ENCODE measurements at places on chromosomes 3 and 15.

DNA sequence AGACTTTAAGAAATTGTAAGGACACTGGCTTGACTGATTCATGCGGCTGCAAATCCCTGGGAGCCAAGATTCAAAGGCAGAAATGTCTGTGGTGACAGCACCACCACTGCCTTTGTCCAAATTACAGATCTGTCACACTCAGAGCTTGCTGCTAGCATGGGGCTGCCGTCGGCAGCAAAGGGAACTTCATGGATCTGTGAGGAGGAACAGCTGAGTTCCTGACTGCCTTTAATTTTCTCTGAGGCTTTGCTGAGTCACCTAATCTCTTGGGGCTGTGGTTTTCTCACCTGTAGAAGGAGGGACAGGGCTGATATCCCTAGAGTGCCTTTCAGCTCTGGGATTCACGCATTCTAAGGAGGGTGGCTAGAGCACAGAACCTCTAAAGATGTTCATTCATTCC, 4.1 kb upstream of the PAK6 start:
- no peak for DNase-seq

DNA sequence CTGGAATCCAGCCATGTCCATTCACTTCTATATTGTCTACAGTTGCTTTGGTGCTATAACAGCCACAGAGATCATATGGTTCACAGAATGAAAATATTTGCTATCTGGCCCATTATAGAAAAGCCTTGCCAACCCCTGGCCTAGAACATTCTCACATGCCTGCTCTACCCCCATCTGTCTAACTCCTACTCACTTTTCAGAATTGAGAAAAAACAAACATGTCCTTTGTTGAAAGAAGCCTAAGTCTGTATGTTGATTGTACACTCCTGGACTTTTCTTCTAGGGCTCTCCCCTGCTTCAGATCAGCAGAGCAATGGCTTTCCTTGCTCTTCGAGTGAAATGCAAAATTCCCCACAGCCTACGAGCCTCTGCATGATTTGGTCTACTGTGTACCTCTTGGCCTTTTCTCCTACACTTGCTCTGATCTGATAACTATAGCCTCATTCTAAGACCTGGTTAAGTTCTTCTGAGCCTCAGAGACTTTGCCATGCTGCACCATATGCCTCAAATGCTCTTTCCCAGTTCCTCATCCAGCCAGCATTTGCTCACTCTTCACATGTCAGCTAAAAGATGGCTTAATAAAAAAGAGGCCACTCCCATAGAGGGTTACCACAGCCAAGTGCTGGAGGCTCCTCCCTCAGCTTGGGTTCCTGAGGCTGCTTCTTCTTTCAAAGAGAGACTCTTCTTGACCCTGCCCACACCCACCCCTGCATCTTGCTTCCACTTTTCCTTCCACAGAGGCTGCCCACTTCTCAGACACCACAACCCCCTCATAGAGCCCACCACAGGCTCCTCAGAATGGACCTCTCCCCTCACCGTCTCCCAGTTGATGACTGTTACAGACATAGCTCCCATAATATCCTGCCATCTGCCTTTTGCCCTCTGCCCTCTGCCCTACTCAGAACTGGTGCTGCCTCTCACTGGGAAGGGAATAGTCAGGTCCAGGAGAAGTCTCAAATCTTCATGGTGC, 22.9 kb upstream of the DCLK3 start:
- no peak for DNase-seq

- no peak for DNase-seq
Observed at GRCh38 chr3:83868909-83869567, 1089.8 kb upstream of the CADM2 start.

- no peak for DNase-seq
Observed at GRCh38 chr3:23831517-23832394, 26.0 kb downstream of the UBE2E1 start.

DNA sequence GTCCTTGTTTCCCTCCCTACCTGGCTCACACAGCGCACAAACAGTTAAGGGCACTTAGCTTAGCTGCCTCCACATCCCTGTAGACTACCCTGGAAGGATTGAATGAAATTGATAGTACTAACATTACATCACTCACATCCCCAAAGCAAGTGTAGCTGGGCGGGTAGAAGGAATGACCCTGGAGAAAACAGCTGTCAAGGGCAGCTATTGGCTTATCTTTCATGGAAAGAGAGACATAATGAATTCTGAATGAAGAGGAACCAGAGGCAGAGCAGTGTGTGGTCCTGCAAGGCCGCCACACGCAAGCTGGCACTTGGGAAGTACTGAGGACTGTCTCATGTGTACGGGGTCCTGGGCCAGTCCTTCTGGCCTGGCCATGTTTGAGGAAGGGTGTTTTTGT, 369.6 kb upstream of the RGMA start:
- DNase-seq, result no peak

DNA sequence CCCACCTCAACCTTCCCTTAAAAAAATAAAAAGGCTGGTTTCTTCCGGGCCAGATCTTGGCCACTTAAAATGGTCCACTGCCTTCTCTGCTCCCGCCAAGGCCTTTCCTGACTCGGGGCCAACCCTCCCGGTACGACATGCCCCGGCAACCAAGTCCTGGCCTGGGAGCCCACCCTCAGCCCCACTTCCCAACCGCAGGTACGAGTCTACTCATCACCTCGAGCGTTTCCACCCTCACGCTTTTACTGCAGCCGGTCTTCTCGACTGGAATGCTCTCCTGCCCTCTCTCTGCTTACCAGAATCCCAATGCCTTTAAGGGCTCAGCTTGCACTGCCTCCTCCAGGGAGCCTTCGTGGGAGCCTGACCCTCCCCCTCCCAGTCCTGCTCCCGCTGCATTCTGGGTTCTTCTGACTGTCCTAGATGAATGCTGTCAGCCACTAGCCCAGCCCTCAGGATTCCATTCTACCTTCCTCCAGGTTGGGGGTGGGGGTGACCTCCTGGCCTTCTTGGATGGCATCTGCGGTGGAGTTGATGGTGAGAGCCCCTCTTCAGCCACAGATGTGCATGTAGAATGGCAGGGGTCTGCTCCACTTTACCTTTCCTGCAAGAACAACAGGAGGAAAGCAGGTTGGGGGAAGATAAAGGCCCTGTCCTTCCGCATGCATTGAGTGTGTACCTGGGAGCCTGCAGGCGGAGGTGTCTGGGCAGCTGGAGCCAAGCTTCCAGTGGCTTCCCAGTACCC, 1.1 kb upstream of the CSRNP1 start:
- no peak for DNase-seq

DNA sequence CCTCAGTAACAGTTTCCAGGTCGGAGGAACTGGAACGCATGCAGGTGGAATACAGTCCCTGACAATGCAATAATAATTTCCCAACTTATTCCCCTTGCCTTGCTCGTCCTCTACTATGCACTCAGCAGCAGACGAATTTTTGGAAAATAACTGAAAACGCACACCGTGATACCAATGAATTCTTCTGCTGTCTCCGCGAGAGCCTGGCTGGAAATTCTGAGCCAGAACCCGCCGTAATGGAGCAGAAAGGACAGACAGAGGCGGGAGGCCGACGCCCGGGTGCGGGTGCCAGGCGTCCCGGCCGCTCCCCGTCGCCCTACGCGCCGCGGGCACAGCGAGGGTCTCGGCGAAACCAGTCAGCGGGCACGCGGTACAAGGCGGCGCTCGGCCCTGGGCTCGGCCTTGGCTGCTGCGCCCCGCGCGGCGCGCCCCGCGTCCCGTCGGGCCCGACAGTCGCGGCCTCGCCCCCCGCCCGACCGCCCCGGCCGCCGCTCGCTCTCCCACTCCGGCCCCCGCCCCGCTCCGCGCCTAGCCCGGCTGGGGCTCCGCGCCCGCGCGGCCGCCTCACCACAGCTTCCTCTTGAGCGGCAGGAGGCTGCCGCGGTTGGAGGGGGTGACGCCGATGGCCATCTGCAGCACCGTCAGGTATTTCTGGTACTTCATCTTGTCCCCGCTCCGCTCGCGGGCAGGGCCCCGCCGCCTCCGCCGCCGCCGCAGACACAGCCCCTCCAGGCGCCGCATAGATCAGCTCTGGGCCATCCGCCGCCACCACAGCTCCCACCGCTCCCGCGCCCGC, 114.5 kb upstream of the GOLGA8J start:
- no peak for DNase-seq

DNA sequence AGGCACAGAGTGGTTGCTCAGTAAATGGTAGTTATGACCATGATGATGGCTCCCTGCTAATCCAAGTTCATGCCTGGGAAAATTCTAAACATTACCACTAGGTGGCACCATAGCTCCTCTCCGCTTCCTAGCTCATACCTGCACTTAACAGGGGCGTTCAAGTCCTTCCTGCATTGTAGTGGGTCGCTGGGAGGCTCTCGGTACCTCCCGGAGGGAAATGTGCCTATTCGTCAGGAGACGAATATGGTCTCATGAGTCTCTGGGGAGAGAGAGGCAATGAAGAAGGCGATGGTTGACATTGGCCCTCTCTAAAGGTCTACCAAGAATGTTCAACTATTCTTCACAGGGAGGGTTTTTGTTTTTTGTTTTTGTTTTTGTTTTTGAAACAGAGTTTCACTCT, 10.9 kb downstream of the MESP1 start:
- no peak for DNase-seq

- no peak for DNase-seq
Observed at GRCh38 chr15:39419651-39420050, 161.2 kb upstream of the THBS1 start.

- no peak for DNase-seq
Observed at GRCh38 chr3:108024146-108024850, 66.5 kb downstream of the CD47 start.

DNA sequence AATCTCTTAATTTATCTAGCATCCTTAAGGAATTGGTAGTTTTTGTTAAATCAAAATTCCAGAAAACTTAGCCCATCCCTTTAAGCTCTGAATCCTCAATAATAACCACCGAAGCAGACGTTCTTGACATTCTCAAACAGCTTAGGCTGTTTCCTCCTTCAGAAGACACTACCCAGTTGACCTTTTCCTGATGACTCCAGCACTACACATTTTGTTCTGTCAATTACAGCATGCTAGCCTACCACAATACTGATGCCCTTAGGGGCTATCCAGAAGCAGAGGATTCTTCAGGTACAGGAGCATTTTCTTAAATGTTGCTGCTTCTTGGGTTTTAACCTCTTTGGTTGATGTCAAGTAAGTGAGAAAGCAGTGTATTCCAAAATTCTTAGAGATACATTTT, 33.4 kb downstream of the ETV5 start:
- DNase-seq, result no peak

GRCh38 chr3:5056111-5056391, 66.0 kb upstream of the ARL8B start:
- DNase-seq, result no peak

- no peak for DNase-seq
Observed at GRCh38 chr3:32568953-32569352, 1.7 kb downstream of the DYNC1LI1 start.

- no peak for DNase-seq
Observed at GRCh38 chr3:67176396-67176795, 178.3 kb downstream of the KBTBD8 start.

GRCh38 chr15:23447107-23447500, at the start of gene GOLGA6L2:
Gene GOLGA6L2 (minus strand): TSS chr15:23447243. CDS start chr15:23447181, 62 bp downstream.
- DNase-seq, result no peak

GRCh38 chr3:94256888-94257813, 194.3 kb downstream of the NSUN3 start:
- no peak for DNase-seq

GRCh38 chr3:171591070-171591469, 130.9 kb upstream of the TNIK start:
- no peak for DNase-seq

- DNase-seq, result no peak
Observed at GRCh38 chr3:37054370-37054769, 61.1 kb downstream of the MLH1 start.

GRCh38 chr3:37700466-37701248, 161.0 kb upstream of the CTDSPL start:
- no peak for DNase-seq

DNA sequence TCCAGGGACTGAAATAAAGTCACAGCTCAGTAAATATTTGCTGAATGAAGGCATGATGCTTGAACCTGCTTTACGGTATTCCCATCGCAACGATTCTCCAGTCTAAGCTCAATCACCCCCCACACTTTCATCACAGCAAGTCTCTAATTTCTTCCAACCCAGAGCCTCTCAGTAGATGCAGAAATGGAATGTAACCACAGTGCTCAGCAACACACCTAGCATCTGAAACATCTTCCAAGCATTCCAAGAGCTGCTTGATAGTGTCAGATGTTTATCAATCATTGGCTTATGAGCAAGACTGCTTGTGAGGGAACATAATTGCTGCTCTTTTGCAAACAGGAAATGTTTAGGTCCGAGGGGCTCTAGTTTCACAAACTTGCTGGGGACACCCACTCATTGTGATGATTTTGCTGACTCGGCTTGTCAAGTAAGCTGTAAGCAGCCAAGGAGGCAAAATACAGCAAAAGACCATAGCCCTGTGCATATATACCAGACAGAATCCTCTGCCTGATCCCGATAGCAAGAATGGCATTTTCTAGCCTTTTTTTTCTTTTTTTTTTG, 751.2 kb downstream of the NR2F2 start:
- no peak for DNase-seq

DNA sequence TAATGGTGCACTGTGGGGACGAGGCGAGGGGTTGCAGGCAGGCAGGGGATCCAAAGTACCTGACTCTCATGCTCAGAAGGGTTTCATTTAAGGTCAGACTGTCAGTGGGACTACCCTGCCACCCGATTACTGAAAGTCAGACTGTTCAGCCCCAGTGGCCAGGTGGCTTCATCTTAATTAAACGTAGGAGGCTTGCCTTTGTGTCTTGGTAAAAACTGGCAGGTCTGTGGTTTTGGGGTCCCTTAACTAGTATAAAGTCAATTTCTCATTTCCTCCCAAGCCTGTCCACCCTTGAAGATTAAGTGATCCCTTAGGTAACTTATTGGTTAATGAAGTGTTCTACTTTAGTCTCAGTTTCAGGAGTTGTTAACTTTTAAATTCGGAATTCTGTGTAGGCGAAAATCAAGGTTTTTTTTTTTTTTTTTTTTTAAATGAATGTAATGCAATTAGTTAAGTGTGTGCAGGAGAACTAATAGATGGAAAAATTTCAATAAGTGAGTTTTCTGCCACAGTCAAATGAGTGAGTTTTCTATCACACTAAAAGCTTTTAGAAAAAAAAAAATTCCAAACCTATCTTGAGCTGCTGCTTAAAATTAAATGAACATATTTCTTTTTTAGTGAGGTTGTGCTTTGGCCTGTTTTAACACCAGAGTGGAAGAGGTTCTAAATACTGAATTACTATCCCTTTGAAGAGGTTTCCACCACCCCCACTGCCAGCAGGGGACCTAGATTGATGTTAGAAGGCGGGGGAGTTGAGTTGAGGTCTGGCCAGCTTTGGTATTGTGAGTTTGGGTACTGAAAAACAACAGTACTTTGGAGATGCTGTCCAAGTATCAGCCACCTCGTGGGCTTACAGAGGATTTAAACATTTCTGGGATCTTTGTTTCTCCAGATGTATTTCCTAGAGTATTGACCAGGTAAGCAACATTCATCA, 15.2 kb downstream of the ITPR1 start:
- DNase-seq, result no peak

DNA sequence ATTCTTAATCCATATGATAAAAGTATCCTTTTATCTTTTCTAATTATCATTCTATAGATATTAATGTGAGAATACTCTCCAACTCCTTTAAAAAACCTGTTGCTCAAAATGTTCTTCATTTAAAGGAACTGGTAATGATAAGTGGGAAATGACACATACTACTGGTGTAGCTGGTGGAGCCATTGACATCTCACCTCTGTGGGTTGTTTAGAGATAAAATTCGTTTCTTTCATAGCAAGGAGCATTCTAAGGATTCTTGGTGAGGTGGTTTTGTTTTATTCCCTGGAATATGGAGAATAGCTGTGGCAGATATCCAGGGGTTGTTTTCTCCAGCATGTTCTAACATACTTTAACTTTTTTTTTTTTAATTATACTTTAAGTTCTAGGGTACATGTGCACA, 299.8 kb upstream of the THBS1 start:
- no peak for DNase-seq

All from activated naive CD4-positive, alpha-beta T cell (primary cell).